HepG2 (cell line): ENCODE measurements at places on chromosomes 5 and 9.

DNA sequence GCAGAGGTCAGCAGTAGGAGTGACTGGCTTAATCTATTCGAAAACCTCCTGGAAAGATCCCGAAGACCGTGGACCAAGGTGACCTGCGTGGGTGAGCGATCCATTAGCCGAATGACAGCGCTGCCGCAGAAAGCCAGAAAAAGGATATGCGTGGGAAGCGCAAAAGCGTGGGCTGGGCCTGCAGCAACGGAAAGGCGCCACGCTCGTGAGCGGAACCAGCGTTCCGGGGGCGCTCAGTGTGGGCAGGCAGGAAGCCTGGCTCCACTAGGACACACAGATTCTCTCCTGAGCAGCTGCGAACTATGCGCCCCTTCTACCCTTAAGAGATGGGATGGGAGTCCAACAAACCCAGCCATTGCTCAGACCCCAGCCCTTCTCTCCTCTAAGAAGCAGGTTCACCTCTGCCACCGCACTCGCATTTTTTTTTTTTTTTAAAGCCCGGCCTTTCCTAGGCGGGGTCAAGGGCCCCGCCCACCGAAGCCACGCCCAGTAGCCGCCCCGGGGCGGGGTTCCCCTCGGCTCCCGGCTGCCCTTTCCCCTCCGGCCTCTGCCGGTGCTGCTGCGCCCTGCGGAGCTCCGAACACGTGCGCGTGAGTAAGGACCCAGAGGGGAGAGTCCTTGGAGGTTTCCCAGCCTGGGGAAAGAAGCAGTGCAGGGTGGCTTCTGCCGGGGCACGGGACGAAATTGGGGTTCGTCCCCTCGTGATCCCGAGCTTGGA lies 19.8 kb upstream of the MATR3 start:
- peaks cover 7% of the 10 kb centered on the region; the same call in 1 of the 2 replicates for H3K36me3 ChIP-seq
- H3K4me1 ChIP-seq = peaks cover 76% of the 10 kb centered on the region
- DNase-seq = peak; percentile 82
- H3K27me3 ChIP-seq = no peaks in the 10 kb centered on the region
- peak overlapping the region; percentile 79 for H3K4me3 ChIP-seq

DNA sequence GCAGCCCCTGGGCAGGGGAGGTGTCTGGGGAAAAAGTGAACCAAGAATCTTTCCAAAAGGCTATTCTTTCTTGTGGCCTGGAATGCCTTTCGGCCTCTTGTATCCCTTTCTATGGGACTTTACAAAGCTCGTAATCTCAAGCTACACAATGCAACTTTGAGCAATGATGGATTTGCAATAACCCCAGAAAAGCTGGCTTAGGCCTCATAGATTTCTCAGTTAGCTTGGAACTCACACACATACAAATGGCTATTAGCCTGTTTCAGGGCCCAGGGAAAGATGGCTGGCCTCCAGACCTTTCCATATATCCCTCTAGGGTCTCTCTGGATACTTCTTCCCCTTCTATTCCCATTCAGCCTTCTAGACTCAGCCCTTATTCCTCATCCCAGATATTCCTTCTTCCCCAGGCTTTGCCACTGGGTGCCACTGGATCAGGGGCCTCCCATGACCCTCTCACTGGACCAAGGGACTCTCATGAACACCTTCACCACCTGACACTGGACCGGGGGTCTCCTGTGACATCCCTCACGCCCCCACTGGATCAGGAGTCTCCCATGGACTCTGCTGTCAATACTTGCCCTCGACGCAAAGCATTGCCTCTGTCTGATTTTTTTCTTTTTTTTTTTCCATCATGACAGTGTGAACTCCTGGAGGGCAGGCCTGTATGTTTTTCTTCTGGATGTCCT lies 59.5 kb downstream of the RAD23B start:
- peaks cover 11% of the 10 kb centered on the region for H3K4me1 ChIP-seq
- no peaks in the 10 kb centered on the region; the same call in 2 of the 3 replicates for H3K36me3 ChIP-seq
- H3K4me3 ChIP-seq = no peak overlapping the region
- no peak for DNase-seq
- no peaks in the 10 kb centered on the region for H3K27me3 ChIP-seq

DNA sequence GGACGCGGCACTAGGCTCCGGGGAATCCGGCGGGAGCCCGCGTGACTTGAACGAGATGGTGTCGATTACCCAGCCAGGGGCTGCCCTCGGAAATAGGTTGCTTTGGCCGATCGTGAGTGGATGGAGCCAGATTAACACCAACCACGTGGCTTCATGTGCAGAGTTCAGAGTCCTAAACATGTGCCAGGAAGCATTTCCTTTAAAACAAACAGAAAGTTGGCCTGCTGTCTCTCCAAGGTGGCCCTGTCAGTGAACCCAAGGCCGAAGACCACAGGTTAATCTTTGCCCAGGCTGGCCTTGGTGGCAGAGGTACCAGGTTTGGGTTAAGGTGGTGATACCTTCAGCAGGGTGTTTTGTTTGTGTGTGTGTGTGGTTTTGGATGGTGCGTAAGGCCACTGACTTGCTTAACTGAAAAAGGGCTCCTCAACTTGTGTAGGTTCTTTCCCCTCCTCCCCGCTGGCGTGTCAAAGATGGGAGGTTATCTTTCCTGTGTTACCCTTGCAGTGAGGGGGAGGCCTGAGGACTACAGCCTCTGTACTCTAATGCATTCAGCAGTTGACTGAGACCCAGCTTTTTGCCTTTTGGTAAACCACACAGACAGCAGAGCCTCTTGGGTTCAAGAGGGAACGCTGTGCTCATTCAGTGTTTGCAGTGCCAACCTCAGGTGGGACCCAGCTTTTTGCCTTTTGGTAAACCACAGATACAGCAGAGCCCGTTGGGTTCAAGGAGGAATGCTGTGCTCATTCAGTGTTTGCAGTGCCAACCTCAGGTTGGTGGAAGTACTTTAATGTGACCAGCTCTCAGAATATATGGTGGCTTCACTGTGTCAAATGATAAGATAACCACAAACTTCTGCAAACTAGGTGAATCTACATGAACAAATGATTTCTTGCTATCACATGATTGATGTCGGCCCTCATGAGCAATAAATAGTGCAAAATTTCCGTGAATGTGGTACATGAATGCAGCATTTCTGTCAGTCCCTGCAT lies 1.4 kb downstream of the IQGAP2 start:
- no peaks in the 10 kb centered on the region for H3K27me3 ChIP-seq
- DNase-seq = peak; percentile 96
- H3K36me3 ChIP-seq = no peaks in the 10 kb centered on the region
- peak overlapping the region; percentile 97 for H3K27ac ChIP-seq

GRCh38 chr5:86795659-86796058 lies 177.9 kb downstream of the COX7C start:
- no peak overlapping the region for H3K4me3 ChIP-seq
- DNase-seq = no peak
- no peaks in the 10 kb centered on the region for H3K4me1 ChIP-seq
- H3K27me3 ChIP-seq = no peaks in the 10 kb centered on the region
- H3K36me3 ChIP-seq = no peaks in the 10 kb centered on the region
- H3K27ac ChIP-seq = no peak overlapping the region

DNA sequence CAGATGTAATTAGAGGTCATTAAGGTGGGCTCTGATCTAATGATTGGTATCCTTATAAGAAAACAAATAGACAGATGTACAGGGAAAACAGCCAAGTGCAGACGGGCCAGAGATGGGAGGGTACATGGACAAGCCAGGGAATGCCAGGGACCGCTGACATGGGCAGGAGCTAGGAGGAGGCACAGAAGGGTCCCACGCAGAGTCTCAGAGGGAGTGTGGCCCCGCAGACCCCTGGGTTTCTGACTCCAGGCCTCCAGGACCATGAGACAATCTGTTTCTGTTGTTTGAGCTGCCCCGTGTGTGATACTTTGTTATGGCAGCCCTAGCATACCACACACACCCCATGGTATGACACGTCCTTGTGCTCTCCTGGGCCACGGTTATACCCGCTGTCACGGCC lies 29.1 kb downstream of the GADD45G start:
- H3K4me1 ChIP-seq = peaks cover 16% of the 10 kb centered on the region
- H3K27ac ChIP-seq = no peak overlapping the region
- H3K27me3 ChIP-seq = peaks cover 1% of the 10 kb centered on the region; the same call in 1 of the 2 replicates
- no peaks in the 10 kb centered on the region for H3K36me3 ChIP-seq

GRCh38 chr5:139284295-139284694 lies 9.2 kb upstream of the MATR3 start:
- peaks cover 40% of the 10 kb centered on the region for H3K4me1 ChIP-seq
- H3K4me3 ChIP-seq = no peak overlapping the region
- DNase-seq = no peak
- no peaks in the 10 kb centered on the region for H3K27me3 ChIP-seq
- peaks cover 13% of the 10 kb centered on the region for H3K36me3 ChIP-seq

GRCh38 chr9:72524820-72525540 lies 3.6 kb downstream of the TMC1 start:
- H3K4me3 ChIP-seq = no peak overlapping the region
- H3K4me1 ChIP-seq = peaks cover 13% of the 10 kb centered on the region
- no peaks in the 10 kb centered on the region for H3K36me3 ChIP-seq
- no peaks in the 10 kb centered on the region for H3K27me3 ChIP-seq
- DNase-seq = no peak

- H3K4me1 ChIP-seq = peaks cover 12% of the 10 kb centered on the region; the same call in 1 of the 2 replicates
- H3K36me3 ChIP-seq = no peaks in the 10 kb centered on the region
- H3K4me3 ChIP-seq = no peak overlapping the region
- peaks cover 2% of the 10 kb centered on the region; the same call in 1 of the 2 replicates for H3K27me3 ChIP-seq
Measured at GRCh38 chr5:135714126-135714894, 120.2 kb upstream of the SLC25A48 start.

DNA sequence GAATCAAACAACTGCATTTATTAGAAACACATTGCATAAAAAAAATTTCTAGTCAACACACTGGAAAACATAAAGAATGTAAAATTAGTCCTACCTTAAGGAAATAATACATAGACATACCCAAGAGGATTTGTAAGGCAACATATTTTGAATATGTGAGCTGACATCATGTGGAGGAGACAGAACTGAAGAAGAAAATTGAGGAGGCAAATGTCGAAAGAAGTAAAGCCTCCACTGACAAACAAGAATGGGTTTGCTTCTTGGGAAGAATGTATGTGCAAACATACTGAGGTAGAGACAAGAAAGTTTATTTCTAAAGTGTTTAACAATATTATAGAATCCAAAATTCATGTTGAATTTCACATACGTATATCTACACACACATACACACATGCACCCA lies 363.0 kb upstream of the PDE4D start:
- H3K27ac ChIP-seq = no peak overlapping the region
- H3K36me3 ChIP-seq = no peaks in the 10 kb centered on the region
- no peak for DNase-seq
- no peak overlapping the region for H3K4me3 ChIP-seq
- no peaks in the 10 kb centered on the region for H3K27me3 ChIP-seq
- peaks cover 13% of the 10 kb centered on the region for H3K4me1 ChIP-seq

GRCh38 chr9:128600099-128600498 lies 47.7 kb downstream of the SPTAN1 start:
- H3K36me3 ChIP-seq = peaks cover 55% of the 10 kb centered on the region; the same call in 2 of the 3 replicates
- no peak overlapping the region for H3K27ac ChIP-seq
- no peaks in the 10 kb centered on the region for H3K27me3 ChIP-seq

GRCh38 chr9:8961186-8961851 lies 1161.7 kb upstream of the DMAC1 start:
- peak overlapping the region; percentile 9; the same call in 1 of the 2 replicates for H3K4me3 ChIP-seq
- peak; percentile 97 for DNase-seq
- no peaks in the 10 kb centered on the region for H3K27me3 ChIP-seq
- peaks cover 46% of the 10 kb centered on the region for H3K4me1 ChIP-seq
